ENCODE measurements at places on chromosomes 7 and 10.
A peak's percentile ranks its signal among the peaks of the same experiment; 100 is the strongest.

GRCh38 chr7:48636391-48637015, 287.8 kb upstream of the CDC14C start:
- no peak for DNase-seq

DNA sequence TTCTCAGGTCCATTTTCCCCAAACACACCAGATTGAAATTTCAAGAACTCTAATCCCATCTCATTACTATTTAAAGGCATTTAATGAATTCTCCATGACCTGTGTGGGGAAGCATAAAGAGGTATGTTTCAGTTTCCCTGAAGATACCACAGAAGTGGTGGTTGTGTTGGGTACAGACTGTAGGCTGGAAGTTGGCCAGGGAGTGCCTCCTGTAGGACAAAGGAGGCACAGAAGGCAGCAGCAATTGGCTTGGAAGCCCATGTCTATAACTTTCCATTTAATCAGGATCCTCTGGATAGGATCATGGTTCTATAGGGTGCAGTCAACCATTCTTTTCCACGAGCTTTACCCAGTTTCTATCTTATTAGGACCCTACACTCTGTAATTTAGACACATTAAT, 8.6 kb upstream of the BET1 start:
- no peak for DNase-seq

GRCh38 chr7:43956027-43956426, 29.8 kb downstream of the UBE2D4 start:
- no peak for DNase-seq

- peak; percentile 55 for DNase-seq
Observed at GRCh38 chr7:140475747-140476333, 3.5 kb downstream of the MKRN1 start.
